ENCODE measurements at places on chromosomes 11 and 22. TPM values are rescaled to one million over a fixed set of nuclear protein-coding genes. Genes with fewer than 3 reads are reported as not detected.

GRCh38 chr11:78560826-78561484 lies 13.7 kb downstream of the NARS2 start:
- H3K27ac ChIP-seq: peak overlapping the region; percentile 55
- no peaks in the 10 kb centered on the region for H3K27me3 ChIP-seq

- no peaks in the 10 kb centered on the region for H3K27me3 ChIP-seq
- no peaks in the 10 kb centered on the region for H3K36me3 ChIP-seq
- H3K4me1 ChIP-seq: no peaks in the 10 kb centered on the region
- no peak for DNase-seq
Observed at GRCh38 chr11:31720225-31720624, 90.9 kb downstream of the PAX6 start.

DNA sequence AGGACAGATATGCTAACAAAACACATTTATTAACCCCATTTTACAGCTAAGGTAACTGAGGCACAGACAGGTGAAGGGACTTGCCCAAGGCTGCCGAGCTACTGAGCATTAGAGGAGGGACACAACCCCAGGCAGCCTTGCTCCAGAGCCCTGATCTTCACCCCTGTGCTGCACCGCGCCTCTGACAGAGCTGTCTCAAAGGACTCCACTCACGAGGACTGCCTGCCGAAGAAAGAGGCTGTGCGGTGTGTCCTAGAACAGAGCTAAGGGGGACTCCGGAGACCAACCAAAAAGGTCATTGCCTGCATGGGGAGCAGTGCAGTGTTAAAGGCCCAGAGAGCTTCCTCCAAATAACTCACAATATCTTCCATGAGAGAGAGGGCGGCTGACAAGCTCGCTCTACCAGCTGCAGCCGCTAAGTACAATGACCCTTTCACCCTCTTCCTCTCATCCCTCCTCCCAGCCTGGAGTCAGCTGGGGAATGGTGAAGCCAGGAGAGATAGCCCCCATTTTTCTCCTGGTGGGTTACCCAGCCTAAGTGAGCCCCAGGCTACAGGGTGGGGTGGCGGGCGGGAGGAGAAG lies 119.2 kb downstream of the DSCAML1 start:
- no peak overlapping the region for H3K4me3 ChIP-seq
- DNase-seq: no peak
- no peak overlapping the region for H3K27ac ChIP-seq
- H3K27me3 ChIP-seq: no peaks in the 10 kb centered on the region
- H3K4me1 ChIP-seq: no peaks in the 10 kb centered on the region
- H3K36me3 ChIP-seq: no peaks in the 10 kb centered on the region

Gene OTOG
- total RNA-seq: not detected

- no peaks in the 10 kb centered on the region for H3K4me1 ChIP-seq
- H3K27ac ChIP-seq: no peak overlapping the region
- H3K4me3 ChIP-seq: no peak overlapping the region
- DNase-seq: no peak
- no peaks in the 10 kb centered on the region for H3K36me3 ChIP-seq
- no peaks in the 10 kb centered on the region for H3K27me3 ChIP-seq
Observed at GRCh38 chr11:60788401-60789125, 3.4 kb downstream of the MS4A10 start.

Gene TCN1
- not detected for total RNA-seq

- H3K4me1 ChIP-seq: peaks cover 9% of the 10 kb centered on the region
- no peak overlapping the region for H3K27ac ChIP-seq
- H3K27me3 ChIP-seq: no peaks in the 10 kb centered on the region
Observed at GRCh38 chr11:108729227-108729871, 64.5 kb downstream of the DDX10 start.
